ENCODE measurements at places on chromosomes 4 and X.

GRCh38 chrX:79107891-79108718 is 36.4 kb upstream of the GPR174 start:
- DNase-seq, result no peak

DNA sequence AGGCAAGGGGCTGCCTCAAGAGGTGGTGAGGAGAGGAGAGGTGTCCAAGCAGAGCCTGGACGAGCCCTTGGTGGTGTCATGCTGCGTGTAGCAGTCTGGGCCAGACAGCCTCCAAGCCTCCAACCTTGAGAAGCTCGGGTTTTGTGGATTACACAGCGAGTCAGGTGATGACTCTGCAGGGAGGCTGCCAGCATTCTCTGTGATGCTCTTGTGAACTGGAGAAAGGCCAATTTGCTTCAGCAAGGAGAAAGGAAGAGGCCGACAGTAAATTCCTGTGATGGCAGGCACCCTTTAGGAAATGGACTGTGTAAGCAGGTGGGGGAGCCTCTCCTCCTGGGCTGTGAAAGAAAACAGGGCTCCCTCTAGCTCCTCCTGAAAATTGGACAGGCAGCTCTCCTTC is 36.0 kb upstream of the CD99L2 start:
- DNase-seq, result no peak

- no peak for DNase-seq
Observed at GRCh38 chr4:1477045-1477840, 71.0 kb upstream of the NKX1-1 start.

DNA sequence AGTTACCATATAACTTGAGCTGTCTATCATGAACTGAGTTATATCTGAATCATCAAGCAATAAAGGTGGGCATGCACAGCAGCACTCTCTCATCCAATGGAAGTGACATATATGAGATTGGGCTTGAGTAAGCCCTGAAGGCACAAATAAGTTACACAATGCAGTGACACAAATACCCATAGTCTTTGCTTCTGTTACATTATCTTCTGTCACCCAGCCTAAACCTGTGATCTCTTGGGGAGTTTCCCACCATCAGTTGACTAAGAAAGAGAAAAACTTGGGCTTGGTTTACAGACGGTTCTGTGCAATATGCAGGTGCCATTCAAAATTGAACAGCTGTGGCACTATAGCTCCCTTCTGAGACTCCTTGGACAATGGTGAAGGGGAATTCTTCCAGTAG is 138.8 kb upstream of the IL15 start:
- no peak for DNase-seq

GRCh38 chrX:1403228-1403627 is 11.3 kb upstream of the SLC25A6 start:
- DNase-seq, result no peak

- no peak for DNase-seq
Observed at GRCh38 chrX:53257166-53257565, 24.2 kb downstream of the IQSEC2 start.

GRCh38 chr4:185902654-185903053 is 90.7 kb upstream of the SORBS2 start:
- no peak for DNase-seq

GRCh38 chr4:67743194-67743593 is 11.0 kb downstream of the GNRHR start:
- no peak for DNase-seq

DNA sequence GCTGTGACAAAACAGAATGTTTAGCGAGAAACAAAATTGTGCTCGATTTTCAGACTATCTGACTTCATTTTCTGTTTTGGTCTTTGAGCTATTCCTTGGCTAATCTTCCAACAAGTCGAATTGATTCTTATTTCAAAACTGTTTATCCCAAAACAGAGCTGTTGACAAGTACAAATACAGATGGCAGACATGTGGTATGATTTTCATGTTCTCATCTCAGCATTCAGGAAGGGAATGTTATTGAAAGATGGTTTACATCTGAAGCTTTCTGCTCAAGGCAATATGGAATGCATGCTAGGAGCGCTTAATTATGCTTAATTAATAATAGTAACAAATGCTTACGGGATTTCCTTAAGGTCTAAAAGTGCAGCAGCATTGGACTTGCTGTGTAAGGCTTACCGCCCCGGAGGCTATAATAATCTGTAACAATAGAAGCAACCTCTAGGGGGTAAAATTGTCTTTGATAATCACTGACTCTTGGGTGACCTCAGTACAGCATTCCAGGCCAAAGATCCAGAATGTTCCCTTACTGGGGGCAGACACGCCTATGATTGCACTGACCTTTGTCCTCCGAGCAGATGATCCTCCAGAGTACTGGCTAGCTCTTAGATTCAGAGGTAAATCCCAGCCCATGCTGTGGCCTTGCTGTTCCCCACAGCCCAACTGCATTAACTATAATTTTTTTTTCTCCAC is 16.4 kb downstream of the LSM6 start:
- DNase-seq, result no peak

- DNase-seq, result no peak
Observed at GRCh38 chrX:11766487-11766886, 8.4 kb downstream of the MSL3 start.

GRCh38 chr4:15396157-15396800 is 31.6 kb upstream of the C1QTNF7 start:
- DNase-seq, result peak; percentile 15
